ENCODE measurements at places on chromosomes 2 and 18. TPM values are rescaled to one million over a fixed set of nuclear protein-coding genes. Genes with fewer than 3 reads are reported as not detected.

DNA sequence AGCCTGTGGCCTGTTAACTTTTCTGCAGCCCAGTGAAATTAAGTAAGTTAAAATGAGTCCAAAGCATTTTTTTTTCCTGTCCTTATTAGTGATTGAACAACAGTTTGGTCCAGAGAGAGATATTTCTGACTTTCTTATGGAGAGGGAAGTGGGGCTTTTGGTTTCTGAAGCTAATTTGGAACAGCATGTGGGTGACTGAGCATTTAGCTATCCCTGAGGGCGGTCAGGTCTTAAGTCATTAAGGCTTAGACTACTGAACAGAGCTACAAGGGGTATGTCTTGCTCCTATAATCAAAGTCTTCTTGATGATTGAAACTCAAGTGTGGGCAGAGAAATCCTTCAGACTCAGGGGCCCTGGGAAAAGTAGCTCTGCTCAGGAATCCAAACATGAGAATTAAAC lies 14.0 kb downstream of the ARHGAP25 start:
- DNase-seq: no peak
- peaks cover 93% of the 10 kb centered on the region for H3K4me1 ChIP-seq
- H3K4me3 ChIP-seq: no peak overlapping the region

DNA sequence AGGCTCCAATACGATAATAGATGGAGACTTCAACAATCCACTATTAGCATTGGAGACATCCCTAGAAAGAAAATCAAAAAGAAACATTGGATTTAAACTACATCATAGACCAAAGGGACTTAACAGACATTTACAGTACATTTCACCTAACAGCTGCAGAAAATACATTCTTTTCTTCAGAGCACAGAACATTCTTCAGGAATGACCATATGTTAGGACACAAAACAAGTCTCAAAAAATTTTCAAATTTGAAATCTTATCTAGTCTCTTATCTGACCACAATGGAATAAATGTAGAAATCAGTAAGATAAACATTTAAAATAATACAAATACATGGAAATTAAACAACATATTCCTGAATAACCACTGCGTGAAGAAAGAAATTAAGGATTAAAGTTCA lies 68.7 kb downstream of the STRADB start:
- H3K4me3 ChIP-seq: no peak overlapping the region
- no peak for DNase-seq
- no peak overlapping the region for H3K27ac ChIP-seq
- peaks cover 1% of the 10 kb centered on the region for H3K4me1 ChIP-seq
- H3K27me3 ChIP-seq: peaks cover 3% of the 10 kb centered on the region

- peaks cover 9% of the 10 kb centered on the region for H3K4me1 ChIP-seq
- H3K36me3 ChIP-seq: peaks cover 10% of the 10 kb centered on the region
- no peak for DNase-seq
- H3K27ac ChIP-seq: no peak overlapping the region
Observed at GRCh38 chr2:43402002-43402401, 175.6 kb upstream of the ZFP36L2 start.

GRCh38 chr18:28127763-28128658 lies 48.9 kb downstream of the CDH2 start:
- no peak overlapping the region for H3K27ac ChIP-seq
- H3K4me1 ChIP-seq: no peaks in the 10 kb centered on the region
- DNase-seq: no peak
- no peaks in the 10 kb centered on the region for H3K27me3 ChIP-seq
- no peak overlapping the region for H3K4me3 ChIP-seq
- no peaks in the 10 kb centered on the region for H3K36me3 ChIP-seq

- H3K4me1 ChIP-seq: no peaks in the 10 kb centered on the region
- H3K27me3 ChIP-seq: peaks cover 6% of the 10 kb centered on the region
- DNase-seq: no peak
- H3K27ac ChIP-seq: no peak overlapping the region
- no peak overlapping the region for H3K4me3 ChIP-seq
Observed at GRCh38 chr18:3902676-3903075, 452.7 kb downstream of the TGIF1 start.

DNA sequence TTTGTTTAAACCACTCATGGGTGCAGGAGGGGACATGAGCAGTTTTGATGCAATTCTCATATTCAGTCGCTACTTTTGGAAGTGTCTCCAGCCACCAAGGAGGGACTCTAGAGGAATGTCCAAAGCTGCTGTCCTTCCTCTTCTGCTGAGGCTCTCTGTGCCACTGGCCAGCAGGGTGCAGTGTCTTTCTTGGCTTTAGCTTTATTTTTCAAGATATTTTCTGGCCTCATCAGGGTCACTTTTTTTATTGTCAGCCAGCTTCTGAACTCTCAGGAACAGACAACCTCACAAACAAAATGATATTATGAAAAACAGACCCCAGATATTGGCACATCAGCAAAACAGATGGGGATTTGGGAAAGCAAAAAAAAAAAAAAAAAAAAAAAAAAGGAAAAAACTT lies 289.3 kb upstream of the ZSWIM2 start:
- no peak for DNase-seq
- no peak overlapping the region for H3K4me3 ChIP-seq
- no peaks in the 10 kb centered on the region for H3K27me3 ChIP-seq
- no peaks in the 10 kb centered on the region for H3K36me3 ChIP-seq
- no peaks in the 10 kb centered on the region for H3K4me1 ChIP-seq

- no peaks in the 10 kb centered on the region for H3K36me3 ChIP-seq
- H3K4me3 ChIP-seq: no peak overlapping the region
- no peak overlapping the region for H3K27ac ChIP-seq
- H3K27me3 ChIP-seq: peaks cover 6% of the 10 kb centered on the region
- no peak for DNase-seq
Observed at GRCh38 chr2:183069174-183069573, 9.4 kb upstream of the DUSP19 start.

DNA sequence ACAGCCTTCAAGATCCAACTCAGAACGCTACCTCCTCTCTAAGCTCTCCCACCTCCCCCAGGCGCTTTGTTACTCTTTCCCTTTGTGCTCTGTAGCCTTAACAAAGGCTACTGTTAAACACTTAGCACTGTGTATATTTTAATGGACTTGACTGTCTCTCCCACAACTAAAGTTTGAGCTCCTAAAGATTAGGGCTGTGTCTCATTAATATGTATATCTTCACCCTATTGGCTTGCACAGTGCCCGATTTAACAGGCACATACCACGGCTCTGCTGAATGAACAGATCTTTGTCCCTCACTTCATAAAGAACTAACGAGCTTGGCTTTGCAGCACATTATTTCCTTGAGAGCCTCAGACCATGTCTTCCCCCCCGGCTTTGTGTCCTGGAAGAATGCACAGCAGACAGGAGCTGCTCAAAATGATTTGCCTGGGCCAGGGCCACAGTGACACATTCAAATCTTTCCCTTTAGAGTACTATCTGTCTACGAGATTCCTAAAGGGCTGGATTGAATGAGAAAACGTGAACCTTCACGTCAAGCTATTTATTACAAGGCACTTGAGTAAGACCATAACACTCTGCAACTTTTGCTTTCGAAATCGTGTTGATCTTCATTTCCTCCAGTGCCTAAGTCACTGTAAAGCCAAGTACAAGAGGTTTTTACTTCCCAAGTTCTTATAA lies 22.1 kb downstream of the ABHD3 start:
- no peaks in the 10 kb centered on the region for H3K27me3 ChIP-seq
- H3K27ac ChIP-seq: no peak overlapping the region
- no peak overlapping the region for H3K4me3 ChIP-seq

UGT1A4 gene
- total RNA-seq: not detected

DNA sequence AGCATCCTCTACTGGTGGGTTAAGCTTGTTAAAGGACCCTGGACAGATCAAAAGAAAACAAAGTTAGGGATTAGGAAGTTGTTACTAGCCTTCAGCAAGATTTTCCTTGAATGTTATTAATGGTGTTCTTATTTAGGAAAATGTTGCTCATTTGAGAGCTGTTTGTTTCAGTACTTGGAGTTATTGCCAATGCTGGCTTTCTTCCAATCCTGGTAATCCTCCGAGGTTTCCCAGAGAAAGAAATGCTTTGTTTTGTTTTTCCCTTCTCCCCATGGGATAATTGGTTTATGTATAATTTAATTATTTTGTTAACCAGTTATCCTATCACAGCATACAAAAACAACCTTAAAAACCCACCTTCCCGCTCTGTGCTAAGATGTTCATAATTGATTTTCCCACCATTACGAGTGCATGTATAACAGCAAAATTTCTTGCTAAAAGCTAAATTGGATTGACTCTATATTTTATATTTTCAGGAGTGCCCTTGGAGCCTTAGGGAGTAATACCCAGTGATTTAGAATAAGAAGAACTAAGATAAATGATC lies 79.8 kb downstream of the MGAT5 start:
- no peak overlapping the region for H3K4me3 ChIP-seq
- no peaks in the 10 kb centered on the region for H3K27me3 ChIP-seq
- H3K36me3 ChIP-seq: peaks cover 19% of the 10 kb centered on the region
- DNase-seq: no peak

REG3G gene
- total RNA-seq: not detected

IL18R1 gene
- 24.0 TPM for total RNA-seq

DNA sequence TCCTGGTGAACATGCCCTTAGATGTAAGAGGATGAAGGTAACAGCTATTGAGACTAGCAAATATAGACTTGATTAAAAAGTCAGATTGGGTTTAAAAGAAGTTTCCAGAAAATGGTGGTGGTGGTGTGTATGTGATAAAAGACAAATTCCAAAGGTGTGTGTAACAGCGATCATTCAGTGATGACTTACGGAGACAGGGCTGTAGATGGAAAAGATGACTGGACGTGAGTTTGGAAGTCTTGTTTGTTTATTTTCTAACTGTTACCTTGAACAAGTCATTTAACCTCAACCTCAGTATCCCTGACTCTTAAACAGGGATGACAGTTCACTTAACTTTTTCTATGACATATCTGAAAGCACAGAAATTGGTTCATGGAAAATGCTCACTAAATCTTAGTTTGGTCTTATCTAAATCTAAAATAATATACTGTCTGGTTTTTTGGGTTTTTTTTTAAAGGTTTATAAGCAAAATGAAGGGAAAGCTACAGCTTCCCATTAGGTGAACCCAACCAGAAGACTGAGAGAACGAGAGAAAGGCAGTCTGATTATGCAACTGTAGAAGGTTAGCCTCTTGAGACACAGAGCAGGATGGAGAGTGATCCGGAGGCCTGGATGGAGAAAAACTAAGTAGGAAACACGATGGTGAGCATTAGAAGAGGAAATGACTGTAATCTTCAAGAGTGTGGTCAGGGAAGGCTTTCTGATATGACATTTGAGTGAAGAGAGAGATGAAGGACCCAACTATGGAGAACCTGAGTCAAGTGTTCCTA lies 71.9 kb downstream of the TCF4 start:
- H3K27me3 ChIP-seq: no peaks in the 10 kb centered on the region
- H3K4me1 ChIP-seq: no peaks in the 10 kb centered on the region
- H3K36me3 ChIP-seq: no peaks in the 10 kb centered on the region

DNA sequence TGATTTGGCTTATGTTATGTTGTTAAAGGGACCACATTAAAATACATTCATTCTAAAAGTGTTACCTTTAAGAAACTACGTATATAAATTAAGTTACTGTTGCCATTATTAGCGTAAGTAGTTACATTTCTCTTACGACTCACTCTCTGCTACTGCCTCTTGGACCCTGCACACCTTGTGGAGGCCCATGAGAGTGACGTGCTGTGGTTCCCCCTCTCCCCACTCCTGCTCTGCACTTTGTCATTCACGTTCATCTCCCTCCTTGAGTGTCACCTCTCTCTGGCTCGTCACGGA lies 830 bp upstream of the MERTK start:
- no peaks in the 10 kb centered on the region for H3K36me3 ChIP-seq
- peak overlapping the region; percentile 40 for H3K4me3 ChIP-seq
- no peak for DNase-seq
- H3K27me3 ChIP-seq: peaks cover 37% of the 10 kb centered on the region

- no peak overlapping the region for H3K4me3 ChIP-seq
- no peaks in the 10 kb centered on the region for H3K27me3 ChIP-seq
- H3K27ac ChIP-seq: peak overlapping the region; percentile 69
Observed at GRCh38 chr2:38610851-38611801, 8.4 kb upstream of the HNRNPLL start.

DNA sequence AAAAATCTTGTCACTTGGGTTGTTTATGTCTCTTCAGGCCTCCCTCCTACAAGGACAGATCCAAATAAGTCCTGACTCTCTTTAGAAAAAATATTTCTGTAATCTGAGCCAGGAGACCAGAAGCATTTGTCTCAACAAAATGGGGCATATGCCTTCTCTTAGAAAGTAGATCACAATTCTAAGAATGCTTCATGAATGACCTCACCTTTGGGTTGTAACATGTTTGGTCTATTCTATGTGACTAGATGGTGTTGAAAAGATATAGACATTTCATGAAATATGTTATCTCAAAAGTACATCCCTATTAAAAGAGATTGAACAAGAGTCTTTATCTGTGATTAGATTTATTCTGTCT lies 159.0 kb upstream of the SETBP1 start:
- H3K4me1 ChIP-seq: no peaks in the 10 kb centered on the region
- DNase-seq: no peak
- H3K4me3 ChIP-seq: no peak overlapping the region
- H3K27me3 ChIP-seq: no peaks in the 10 kb centered on the region
- no peak overlapping the region for H3K27ac ChIP-seq
- H3K36me3 ChIP-seq: no peaks in the 10 kb centered on the region

GALNT1 gene
- total RNA-seq: 47.3 TPM

DNA sequence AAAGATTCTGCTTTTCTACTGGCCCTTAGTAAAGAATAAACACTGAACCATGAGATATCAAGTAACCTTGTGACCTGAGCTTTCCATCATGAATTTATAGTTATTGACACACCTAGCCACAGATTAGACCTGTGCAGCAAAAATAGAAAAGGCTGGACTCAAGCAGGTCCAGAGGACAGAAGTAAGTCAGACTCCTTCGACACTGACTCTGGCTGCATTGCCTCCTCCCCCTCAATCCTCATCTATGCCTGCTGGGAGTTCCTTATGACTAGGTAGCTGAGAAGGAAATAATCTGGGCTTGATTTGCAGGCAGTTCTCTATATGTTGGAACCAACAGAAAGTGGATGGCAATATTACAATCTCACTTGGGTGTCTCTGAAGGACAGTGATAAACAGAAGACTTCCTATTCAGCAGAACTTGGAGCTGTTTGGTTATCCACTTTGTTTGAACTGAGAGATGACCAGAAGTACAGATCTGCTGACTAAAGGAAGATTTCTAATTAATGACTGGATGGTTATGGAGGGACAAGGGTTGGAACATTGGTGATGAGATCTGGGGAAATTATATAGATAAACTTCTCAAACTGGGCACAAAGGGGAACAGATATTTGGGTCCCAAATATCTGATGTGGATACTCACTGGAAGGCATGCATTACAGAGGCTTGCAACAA lies 39.4 kb downstream of the ARID5A start:
- no peak overlapping the region for H3K4me3 ChIP-seq
- H3K4me1 ChIP-seq: no peaks in the 10 kb centered on the region
- H3K27me3 ChIP-seq: no peaks in the 10 kb centered on the region
- H3K36me3 ChIP-seq: no peaks in the 10 kb centered on the region
- no peak for DNase-seq
- H3K27ac ChIP-seq: no peak overlapping the region

MAP3K19 gene
- total RNA-seq: not detected

Data from activated CD4-positive, alpha-beta memory T cell treated with anti-CD3 and anti-CD28 coated beads, Interleukin-2, amount 10 ng/mL, durations not matched to agents 7 days and 5 days (primary cell).